Right atrium auricular region (tissue), 2 donors: ENCODE measurements at places on chromosomes 12 and 14.

GRCh38 chr14:104574536-104574935, 5.0 kb upstream of the C14orf180 start:
- no peak overlapping the region for H3K4me3 ChIP-seq
- no peaks in the 10 kb centered on the region for H3K36me3 ChIP-seq
- H3K27ac ChIP-seq: no peak overlapping the region
- DNase-seq: no peak
- no peaks in the 10 kb centered on the region for H3K27me3 ChIP-seq
- H3K4me1 ChIP-seq: peaks cover 51% of the 10 kb centered on the region

- no peak overlapping the region for H3K27ac ChIP-seq
- H3K4me3 ChIP-seq: no peak overlapping the region
- H3K4me1 ChIP-seq: no peaks in the 10 kb centered on the region
- H3K36me3 ChIP-seq: no peaks in the 10 kb centered on the region
Measured at GRCh38 chr14:96895658-96896271, 98.6 kb downstream of the VRK1 start.

DNA sequence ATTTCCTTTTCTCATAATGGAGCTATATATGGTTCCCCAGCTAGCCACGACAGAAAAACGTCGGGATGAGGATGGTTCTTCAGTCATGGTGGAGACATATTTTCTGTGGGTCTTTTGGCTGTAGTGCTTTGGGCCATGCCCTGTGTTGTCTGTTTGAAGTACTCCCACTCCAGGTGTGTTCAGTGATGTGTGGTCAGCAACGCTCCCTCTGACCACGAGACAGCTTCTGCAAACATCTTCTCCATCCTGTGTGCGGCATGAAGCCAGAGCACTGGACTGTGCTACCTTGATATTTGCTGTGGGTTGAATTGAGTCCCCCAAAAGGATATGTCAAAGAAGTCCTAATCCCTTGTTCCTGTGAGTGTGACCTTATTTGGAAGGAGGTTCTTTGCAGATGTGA, 931.2 kb downstream of the NRXN3 start:
- no peaks in the 10 kb centered on the region for H3K27me3 ChIP-seq
- H3K36me3 ChIP-seq: no peaks in the 10 kb centered on the region
- H3K27ac ChIP-seq: no peak overlapping the region
- no peak for DNase-seq
- H3K4me3 ChIP-seq: no peak overlapping the region

DNA sequence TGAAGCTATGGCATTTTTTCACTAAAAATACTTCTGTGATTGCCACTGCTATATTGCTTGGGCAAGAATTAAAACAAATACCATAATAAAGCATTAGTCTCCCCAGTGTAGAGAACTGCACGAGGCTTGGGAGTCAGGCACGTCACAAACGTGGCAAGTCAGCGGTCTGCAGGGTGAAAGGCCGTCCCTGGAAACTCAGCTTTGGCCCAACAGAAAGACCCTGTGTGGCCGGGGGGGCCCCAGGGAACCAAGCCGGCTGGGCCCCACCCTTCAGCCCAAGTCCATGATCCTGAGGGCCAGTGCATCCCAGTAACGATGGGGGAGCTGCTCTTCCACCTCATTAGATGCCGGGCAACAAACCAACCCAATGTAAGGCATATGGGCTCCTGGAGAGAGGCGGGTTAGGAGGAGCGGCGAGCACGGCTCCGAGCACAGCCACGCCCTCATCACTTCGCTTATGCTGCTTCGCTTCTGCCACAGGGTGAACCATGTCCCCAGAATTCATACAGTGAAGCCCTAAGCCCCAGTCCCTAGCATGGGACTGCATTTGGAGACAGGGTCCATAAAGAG, 50.9 kb upstream of the GPR68 start:
- H3K4me1 ChIP-seq: no peaks in the 10 kb centered on the region
- H3K4me3 ChIP-seq: no peak overlapping the region
- no peak overlapping the region for H3K27ac ChIP-seq

GRCh38 chr14:68464711-68465110, 328.2 kb downstream of the ZFP36L1 start:
- H3K27ac ChIP-seq: no peak overlapping the region
- H3K4me1 ChIP-seq: no peaks in the 10 kb centered on the region
- H3K36me3 ChIP-seq: no peaks in the 10 kb centered on the region
- H3K4me3 ChIP-seq: no peak overlapping the region
- H3K27me3 ChIP-seq: no peaks in the 10 kb centered on the region
- no peak for DNase-seq

DNA sequence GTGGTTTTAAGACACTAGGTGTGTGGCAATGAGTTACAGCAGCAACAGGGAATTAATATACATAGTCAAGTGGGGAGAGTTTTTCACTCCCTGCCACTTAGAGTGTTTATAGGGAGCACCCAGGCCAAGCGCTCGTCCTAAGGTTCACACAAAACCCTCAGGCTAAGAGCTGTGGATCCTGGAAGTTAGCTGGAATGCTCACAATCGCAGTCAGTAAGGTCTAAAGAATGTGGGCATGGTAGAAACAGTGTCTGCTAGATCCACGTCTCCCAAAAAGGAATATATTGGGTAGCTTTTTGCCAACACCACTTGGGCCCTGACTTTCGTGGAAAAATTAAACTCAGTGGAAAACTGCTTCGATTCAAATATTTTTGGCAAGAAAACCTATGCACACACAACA, 36.6 kb downstream of the STAB2 start:
- no peaks in the 10 kb centered on the region for H3K4me1 ChIP-seq
- DNase-seq: no peak
- no peaks in the 10 kb centered on the region for H3K36me3 ChIP-seq
- H3K27ac ChIP-seq: no peak overlapping the region
- no peaks in the 10 kb centered on the region for H3K27me3 ChIP-seq

- H3K36me3 ChIP-seq: no peaks in the 10 kb centered on the region
- H3K4me3 ChIP-seq: no peak overlapping the region
- no peaks in the 10 kb centered on the region for H3K4me1 ChIP-seq
Measured at GRCh38 chr12:89334548-89335169, 17.6 kb downstream of the DUSP6 start.

DNA sequence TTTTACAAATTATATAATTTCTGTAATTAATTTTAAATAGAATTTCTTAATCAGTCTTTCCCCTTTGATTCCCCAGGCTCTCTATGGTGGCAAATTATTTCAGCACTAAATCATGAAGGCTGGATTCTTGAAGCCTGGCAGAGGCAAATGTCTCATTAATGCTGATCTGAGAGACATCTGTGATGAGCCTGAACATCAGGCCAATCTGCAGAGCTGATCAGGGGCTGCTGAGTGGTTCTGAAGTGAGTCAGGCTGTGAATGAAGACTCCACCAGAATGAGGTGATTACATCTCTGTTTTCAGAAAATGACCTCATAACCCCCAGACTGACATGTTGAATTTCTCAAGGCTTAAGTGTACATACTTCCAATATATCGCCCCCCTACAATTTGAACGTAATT, 124.2 kb upstream of the MIS18BP1 start:
- no peak for DNase-seq
- no peaks in the 10 kb centered on the region for H3K27me3 ChIP-seq
- no peaks in the 10 kb centered on the region for H3K36me3 ChIP-seq
- H3K27ac ChIP-seq: no peak overlapping the region
- no peak overlapping the region for H3K4me3 ChIP-seq
- no peaks in the 10 kb centered on the region for H3K4me1 ChIP-seq

DNA sequence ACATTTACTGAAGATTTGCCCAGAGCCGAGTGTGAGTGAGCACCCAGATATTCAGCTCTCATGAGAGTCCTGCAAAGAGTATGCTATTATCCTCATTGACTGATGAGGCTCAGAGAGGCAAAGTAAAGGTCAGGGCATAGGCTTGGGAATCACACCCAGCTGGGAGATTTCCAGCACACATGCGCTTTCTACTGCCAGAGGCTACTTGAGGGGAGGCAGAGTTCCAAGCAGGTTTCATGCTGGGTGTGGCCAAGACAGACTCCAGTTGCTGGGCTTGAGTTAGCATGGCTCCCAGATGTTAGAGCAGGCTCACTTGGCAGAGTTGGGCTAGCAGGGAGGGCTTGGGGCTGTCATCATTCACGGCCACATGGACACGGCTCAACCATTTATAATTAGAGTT, 14.4 kb upstream of the FAM181A start:
- no peak overlapping the region for H3K27ac ChIP-seq
- no peaks in the 10 kb centered on the region for H3K4me1 ChIP-seq
- no peak for DNase-seq
- H3K4me3 ChIP-seq: no peak overlapping the region
- no peaks in the 10 kb centered on the region for H3K36me3 ChIP-seq
